ENCODE measurements at places on chromosomes 6 and 20. TPM values are rescaled to one million over a fixed set of nuclear protein-coding genes. Genes with fewer than 3 reads are reported as not detected.

HDAC2 gene
- total RNA-seq = 32.4 TPM

IL17A gene
- total RNA-seq = not detected

OGFRL1 gene
- 15.1 TPM for total RNA-seq

PEDS1 gene
- 30.7 TPM for total RNA-seq

GINS1 gene
- 0.33 TPM for total RNA-seq

DNA sequence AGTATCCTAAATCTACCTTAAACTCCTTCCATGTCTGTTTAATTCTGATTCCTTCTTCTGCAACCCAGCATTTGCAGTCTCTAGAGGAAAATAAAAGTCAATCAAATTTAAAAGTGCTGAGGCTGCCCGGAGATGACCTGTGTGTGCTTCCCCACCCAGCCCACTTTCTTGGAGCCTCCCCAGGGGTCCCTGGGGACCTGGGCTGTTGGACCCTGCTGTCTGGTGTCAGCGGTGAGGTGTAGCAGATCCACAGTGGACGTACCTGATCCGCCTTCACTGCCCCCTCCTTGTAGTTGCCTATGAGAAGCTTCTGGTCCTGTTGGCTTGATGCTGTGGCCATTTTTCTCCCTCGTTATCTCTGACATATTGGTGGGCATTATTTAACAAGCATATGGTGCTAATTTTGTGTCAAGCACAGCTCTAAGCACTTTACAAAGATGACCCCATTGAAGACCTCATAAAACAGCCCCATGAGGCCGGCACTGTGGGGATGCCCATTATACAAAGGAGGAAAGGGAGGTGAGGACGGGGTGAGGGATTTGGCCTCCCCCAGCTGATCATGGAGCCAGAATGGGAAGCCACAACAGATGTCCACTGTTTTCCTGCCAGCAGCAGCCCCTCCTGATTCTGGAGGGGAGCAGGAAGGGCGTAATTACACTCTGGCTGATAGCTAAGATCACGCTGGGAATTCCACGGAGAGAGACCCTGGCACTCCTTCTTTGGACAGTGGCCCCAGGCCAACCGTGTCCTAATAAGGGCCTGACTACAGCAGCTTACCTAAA is 628.2 kb downstream of the CDH26 start:
- DNase-seq = no peak

- DNase-seq = no peak
Measured at GRCh38 chr20:23203951-23204730, 118.0 kb upstream of the CD93 start.

DNA sequence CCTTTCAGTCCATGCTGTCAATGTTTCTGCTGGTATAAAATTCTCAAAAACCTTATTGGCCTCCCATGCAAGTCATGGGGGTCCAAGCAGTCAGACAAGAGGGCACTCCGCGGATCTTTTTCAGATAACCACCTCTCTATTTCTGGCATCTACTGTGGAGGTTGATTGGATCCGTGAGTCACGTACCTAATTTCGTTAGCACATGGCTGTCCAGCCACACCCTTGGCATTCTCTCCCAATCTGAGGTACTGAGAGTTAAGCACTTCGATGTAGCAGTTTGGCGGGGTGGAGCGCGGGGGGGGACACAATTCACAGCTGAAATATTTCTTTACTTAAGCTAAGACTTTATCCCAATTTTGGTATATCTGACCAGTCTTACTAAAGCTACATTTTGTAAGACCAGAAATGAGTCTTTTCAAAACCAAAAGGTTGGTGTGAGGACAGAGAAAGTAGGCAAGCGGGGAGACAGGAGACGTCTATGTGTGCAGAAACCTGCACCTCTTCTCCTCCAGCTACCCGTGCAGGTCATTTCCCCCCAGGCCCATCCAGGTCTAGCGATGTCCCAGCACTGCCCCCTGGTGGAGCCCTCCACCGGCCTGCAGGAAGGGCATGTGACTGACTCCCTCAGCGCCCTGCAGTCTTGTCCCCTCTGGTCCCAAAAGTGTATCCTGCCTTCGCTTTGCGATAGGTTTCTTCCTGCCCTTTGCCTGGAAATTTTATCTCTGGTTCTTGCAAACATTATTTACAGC is 113.1 kb downstream of the ADAT2 start:
- no peak for DNase-seq

DNA sequence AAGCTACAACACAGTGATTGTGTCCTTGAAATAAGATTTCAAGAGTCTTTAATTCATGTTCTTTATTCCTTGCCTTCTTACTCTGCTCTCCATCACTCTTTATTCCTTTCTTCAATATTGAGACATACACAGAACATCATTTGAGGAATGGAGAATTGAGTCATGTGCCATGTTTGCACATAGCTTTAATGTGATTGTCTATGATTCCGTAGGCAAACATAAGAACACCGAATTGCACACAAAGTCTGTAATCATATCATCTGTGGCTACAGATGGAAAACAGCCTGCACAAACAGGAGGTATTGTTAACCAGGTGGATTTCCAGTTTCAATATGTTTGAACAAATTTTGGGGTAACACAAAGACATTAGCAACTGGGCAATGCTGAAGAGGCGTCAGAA is 571.6 kb upstream of the GJE1 start:
- DNase-seq = no peak

DNA sequence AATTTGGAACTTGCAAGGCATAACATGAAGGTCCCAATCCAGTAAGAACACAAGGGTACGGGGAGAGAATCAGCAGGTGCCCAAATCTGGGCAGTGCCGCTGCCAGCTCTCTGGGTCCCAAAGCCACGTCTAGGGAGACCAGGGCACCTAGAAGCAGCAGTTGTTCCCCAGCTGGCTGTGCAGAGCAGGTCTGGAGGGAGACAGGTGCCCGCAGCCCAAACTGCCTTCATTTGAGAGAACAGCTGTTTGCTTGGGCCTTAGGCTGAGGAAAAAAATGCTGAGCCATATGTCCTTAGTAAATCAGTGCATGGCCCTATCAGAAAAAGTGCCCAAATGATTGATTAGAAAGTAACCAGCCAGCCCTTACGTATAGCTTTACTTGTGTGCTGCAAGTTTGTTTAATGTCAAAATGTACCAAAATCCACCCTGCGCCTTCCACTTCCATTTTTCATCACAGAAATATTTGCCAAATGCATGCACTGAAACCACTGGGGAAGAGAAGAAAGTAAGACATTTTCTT is 9.1 kb upstream of the PRELID3B start:
- no peak for DNase-seq

DNA sequence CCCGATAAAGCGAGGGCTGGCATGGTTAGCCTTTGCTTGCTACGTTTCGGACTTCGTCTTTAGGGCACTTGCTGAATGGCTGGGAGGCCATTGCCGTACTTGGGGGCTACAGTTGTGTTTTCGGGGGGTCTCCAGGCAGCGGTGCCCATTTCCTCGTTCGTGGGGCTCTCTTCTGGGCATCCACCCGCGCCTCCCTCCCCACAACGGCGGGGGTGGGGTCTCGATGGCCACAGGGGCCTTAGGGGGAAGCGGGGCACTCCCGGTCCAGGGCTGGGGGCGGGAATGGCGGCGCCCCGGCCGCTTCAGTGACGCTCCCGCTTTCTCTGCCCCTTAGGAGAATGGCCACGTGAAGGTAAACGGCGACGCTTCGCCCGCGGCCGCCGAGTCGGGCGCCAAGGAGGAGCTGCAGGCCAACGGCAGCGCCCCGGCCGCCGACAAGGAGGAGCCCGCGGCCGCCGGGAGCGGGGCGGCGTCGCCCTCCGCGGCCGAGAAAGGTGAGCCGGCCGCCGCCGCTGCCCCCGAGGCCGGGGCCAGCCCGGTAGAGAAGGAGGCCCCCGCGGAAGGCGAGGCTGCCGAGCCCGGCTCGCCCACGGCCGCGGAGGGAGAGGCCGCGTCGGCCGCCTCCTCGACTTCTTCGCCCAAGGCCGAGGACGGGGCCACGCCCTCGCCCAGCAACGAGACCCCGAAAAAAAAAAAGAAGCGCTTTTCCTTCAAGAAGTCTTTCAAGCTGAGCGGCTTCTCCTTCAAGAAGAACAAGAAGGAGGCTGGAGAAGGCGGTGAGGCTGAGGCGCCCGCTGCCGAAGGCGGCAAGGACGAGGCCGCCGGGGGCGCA is 2.4 kb downstream of the MARCKS start:
- no peak for DNase-seq

GRCh38 chr6:127971945-127972391 is 71.1 kb upstream of the THEMIS start:
- DNase-seq = no peak

DNA sequence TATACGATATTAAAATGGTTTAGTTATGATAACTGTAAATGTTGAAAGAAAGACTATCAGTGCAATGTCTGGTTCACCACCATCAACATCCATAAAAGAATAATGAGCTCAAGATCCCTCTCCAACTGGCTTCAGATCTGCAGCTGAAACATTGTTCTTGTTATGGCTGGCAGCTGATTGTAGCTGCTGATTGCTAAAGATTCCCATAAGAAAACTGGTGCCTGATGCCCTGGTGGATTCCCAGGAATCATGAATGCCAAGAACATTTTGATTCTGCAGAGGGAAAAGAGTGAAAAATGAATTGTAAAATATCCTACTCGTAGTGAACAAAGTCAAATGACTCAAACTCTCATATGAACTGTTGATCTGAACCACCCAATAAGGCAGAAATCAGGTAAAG is 1160.2 kb downstream of the EPHA7 start:
- DNase-seq = no peak

- no peak for DNase-seq
Measured at GRCh38 chr20:15676815-15677214, 896.4 kb downstream of the KIF16B start.

DNA sequence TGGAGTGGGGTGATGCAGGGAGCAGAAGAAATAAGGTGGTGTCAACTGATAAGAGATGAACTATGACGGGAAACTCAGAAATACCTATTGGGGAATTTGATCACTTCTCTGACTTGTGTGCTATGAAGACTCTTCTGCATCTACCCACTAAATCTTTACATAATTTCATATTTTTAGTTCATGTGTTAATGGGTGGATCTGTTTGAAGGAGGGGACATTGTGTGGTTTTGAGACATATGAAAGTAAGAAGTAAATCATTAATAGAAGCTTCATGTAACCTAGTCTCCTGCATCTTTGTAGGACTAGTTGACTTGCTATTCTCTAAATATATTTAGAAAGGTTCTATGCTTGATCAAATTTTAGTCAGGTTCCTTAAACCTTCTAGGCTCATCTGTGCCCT is 86.6 kb upstream of the MEI4 start:
- no peak for DNase-seq

DNA sequence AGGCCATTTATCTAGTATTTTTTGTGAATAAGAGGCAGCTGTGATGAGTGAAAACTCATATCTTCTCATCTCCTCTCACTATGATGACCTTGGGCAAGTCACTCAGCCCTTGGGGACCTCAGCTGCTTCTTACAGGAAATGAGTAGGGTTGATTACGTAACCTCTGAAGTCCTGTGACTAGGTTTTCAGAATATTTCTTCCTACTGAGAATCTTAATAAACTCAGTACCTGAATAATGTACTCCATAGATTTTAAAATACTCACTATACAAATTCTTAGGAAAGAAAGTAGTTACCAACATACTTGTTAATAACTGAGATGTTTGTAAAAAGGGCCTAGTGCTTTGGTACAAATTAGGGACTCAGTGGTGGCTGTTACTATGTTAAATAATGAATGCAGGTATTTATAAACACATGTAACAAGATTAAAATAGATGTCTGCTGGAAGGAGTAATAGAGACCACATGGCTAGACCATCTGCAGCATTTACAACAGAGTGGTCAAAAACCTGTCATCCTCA is 60.9 kb downstream of the RPRD1B start:
- peak; percentile 81 for DNase-seq

DNA sequence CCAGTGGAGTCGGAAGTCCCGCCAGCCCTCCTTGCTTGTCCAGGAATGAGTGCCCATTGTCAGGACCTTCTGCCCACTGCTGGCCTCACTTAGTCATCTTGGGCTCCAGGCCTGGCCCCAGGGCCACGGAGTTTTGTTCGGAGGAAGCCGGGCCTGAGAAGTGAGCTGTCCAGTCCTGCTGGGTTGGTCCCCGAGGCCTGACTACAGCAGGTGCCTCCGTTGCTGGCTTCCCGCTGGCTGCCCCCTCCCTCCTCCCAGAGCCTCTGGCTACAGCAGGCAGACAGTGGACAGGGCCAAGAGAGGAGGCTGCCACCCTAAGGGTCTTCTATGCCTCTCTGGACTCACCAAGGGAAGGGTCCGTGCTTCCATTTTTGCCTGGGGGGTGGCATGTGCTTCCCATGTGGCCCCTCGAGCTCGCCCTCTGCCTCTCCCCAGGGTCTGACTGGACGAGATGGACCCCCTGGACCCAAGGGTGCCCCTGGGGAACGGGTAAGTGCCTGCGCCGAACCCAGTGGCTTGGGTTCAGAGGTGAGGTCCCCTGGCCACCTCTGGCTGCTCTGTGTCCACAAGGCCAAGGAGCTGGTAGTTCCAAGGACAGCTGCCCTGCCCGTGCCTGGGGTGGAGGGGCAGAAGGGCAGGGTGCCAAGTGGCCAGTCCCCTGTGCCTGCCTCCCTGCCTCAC is 2.8 kb downstream of the COL9A3 start:
- DNase-seq = no peak

GRCh38 chr20:59776059-59776603 is 157.3 kb downstream of the SYCP2 start:
- peak; percentile 53 for DNase-seq

DNA sequence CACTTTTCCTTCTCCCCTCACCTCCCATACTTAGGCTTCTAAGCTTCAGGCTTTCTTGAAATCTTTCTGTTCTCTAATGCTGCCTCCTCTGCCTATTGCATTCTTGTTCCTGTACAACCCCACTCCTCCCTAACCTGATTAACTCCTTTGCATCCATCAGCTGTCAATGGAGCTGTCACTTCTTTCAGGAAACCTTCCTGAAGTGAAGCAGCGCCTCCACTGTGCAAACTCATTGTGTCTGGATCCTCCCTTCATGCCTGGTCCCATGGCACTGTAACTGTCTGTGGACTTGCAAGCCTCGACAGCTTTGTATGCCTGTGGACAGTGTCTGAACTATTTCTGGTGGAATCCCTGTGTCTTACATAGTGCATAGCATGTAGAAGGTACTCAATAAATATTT is 185.0 kb downstream of the HS3ST5 start:
- no peak for DNase-seq

DNA sequence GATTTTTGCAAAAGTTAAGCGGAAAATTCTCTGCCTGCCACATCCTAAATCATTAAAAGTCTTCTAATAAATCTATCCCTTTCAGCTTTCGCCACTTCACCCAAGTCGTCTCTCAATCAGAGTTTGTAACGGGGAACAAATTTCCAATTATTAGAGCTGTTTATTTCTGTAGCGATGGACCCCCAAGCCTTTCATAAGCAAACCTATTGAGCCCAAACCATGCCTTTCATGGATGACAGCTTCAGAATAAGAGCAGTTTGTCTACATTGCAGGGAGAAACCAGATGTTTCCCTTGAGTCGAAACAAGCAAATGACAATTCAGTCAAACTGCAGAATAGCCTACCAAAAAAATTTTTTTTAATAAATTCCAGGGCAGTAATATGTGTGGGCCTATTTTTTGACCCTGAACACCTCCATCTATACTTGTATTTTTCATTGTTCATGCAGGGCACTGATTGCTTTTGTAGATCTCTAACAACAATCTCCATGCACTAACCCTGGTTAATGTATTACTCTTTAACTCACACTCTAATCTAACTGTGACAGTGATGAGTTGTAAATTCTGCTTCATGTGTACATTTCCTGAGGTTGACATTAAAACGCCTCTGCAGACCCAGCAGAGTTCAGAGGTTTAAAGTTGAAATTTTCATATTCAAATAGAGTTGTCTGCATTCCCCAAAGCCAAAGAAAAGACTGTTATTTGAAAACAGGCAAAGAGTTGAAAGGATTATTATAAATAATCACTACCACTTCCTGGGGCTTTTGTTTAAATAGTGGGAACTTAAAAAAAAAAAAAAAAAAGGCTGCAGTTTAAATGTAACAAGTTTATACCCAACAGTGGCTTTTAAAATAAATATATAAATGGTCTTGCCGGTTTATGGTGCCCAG is 64.5 kb downstream of the ATP9A start:
- no peak for DNase-seq

GRCh38 chr6:1244941-1245340 is 67.0 kb upstream of the FOXQ1 start:
- no peak for DNase-seq
